ENCODE measurements at places on chromosomes 5 and 9. TPM values are rescaled to one million over a fixed set of nuclear protein-coding genes. Genes with fewer than 3 reads are reported as not detected.
A peak's percentile ranks its signal among the peaks of the same experiment; 100 is the strongest.

DNA sequence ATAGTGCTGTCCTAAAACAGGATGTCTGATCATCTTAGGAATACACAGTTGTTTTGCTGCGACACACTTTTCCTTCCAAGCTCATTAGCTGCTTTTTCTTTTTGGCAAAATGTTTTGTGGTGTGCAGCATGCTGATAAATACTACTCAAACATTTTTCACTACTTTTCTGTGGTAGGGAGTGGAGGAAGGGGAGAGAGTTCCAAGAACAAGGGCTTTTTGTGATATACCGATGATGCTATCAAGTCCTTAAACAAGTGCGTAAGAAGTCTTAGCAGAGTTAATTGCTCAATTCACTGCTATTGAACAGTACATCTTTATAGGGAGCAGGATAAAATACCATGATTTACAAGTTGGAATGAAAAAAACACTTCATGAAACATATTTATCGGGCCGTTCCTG is 23.6 kb upstream of the TEK start:
- DNase-seq: no peak

- DNase-seq: no peak
Observed at GRCh38 chr5:94707359-94707758, 88.9 kb downstream of the SLF1 start.

- DNase-seq: no peak
Observed at GRCh38 chr9:88429595-88430430, 41.6 kb downstream of the SPIN1 start.

- DNase-seq: peak; percentile 57
Observed at GRCh38 chr9:89375191-89375760, 57.0 kb downstream of the SECISBP2 start.

DNA sequence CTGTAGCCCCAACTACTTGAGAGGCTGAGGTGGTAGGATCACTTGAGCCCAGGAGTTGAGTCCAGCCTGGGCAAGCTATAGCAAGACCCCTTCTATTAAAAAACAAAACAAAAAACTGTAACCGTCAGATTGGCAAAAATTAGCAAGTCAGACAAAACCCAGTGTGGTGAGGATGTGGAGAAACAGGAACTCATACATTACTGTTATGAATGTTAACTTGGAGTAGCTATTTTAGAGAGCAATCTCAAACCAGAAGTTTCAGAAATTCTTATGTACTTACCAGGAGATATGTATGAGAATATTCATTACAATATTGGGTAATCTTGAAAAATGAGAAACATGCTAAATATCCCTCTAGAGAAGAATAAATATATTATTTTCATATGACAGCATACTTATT is 120.3 kb downstream of the INVS start:
- no peak for DNase-seq

- no peak for DNase-seq
Observed at GRCh38 chr5:92560698-92561401, 1020.2 kb downstream of the NR2F1-AS1 start.

Gene ANKRD34B
- total RNA-seq: not detected

DNA sequence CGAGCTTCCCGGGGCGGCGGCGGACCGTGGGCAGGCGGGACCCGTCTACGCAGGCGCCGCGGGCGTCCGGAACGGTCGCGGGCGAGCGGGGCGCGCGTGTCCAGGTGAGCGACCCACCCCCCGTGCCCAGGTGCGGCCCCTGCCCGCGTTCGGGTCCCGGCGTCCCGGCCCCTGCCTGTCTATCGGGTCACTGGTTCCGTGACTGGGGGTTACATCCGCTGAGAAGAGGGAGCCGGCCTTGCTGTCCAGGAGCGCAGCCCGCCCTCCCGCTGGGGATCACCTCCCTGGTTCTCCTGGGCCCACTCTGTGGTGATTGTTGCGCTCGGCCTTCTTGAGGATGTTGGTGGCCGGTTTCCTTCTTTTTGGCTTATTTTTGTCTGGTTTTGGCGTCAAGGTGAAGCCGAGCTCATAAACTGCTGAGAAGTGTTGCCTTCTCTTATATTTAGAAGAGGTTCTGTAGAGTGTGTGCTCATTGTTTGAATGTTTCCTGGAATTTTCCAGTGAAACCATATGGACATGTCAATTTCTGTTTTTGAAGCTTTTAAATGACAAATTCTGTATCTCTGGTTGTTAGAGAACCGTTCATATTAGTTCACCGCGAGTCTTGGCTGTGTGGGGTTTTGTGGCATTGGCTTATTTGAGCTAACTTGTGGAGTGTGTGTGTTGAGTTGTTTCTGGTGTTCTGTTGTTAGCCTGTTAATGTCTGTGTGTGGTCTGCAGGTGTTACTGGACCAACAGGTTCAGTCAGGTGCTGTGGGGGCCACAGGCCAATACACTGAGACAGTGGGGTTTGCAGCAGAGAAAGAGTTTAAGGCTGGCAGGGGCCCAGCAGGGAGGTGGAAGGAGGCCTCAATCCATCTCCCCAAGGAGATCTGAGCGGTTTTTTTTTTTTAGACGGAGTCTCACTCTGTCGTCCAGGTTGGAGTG is 621 bp downstream of the CEP72 start:
- DNase-seq: peak; percentile 56

DNA sequence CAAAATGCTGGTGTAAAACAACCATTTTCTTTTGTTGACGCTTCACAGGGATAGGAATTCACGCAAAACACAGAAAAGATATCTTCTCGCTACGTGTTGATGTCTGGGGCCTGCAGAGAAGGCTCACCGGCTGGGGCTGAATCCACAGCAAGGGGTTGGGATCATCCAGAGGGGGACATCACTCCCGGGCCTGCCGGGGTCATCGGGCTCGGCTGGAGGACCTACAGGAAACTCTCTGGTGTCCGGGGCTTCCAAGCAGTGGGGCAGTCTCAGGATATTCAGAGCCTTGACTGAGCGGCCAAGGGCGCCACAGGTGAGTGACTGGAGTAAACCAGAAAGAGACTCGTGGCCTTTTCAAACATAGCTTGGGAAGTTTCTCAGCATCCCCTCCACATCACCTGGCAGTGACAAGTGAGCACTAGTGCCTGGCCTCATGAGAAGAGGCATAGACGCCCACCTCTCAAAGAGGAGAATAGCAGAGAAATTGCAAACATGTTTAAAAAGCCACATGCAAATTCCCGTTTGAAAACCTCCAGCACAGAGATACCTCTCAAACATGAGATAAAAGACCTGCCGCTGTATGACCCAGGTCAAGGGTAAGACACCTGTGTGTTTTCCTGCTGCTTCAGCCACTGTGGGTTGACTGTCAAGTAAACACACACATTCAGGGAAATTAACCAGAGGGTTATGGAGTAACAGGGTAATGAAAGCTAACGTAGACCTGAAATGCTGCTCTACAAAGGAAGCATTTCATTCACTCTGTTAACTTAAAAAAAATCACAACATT is 50.8 kb upstream of the SIMC1 start:
- no peak for DNase-seq

GRCh38 chr9:118522093-118523028 is 818.2 kb downstream of the TLR4 start:
- no peak for DNase-seq

Gene LYSMD3
- total RNA-seq: 23.7 TPM

Gene SPATA6L
- total RNA-seq: 1.2 TPM

GRCh38 chr5:158805195-158805594 is 294.5 kb downstream of the EBF1 start:
- DNase-seq: no peak

Gene OLFML2A
- 0.76 TPM for total RNA-seq

DNA sequence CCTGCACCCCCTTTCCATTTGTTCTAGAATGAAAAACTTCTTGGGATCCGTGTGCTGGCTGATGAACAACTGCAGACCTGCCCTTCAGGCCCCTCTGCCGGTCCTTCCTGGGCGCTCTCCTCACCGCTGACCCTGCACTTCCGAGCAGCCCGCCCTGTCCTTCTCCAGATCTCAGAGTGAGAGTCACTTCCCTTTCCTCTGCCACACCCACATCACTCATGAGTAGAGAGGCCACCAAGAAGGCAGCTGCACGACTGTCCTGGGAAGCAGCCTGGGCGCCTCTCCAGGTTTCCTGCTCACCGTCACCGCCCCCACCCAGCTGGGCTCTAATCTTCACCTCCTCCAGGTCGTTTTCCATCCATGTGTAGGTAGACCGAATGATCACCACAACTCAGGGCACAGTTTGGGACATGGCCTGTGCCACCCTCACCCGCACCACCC is 35.0 kb upstream of the NSMF start:
- DNase-seq: no peak

Gene APBA1
- 0.34 TPM for total RNA-seq

Gene SOHLH1
- total RNA-seq: not detected

GRCh38 chr9:35537913-35538312 is 48.0 kb downstream of the RUSC2 start:
- no peak for DNase-seq

Gene SAXO1
- total RNA-seq: not detected

GRCh38 chr5:156147261-156147943 is 179.6 kb upstream of the SGCD start:
- no peak for DNase-seq

- DNase-seq: no peak
Observed at GRCh38 chr5:180119903-180120236, 48.3 kb upstream of the RNF130 start.

DNA sequence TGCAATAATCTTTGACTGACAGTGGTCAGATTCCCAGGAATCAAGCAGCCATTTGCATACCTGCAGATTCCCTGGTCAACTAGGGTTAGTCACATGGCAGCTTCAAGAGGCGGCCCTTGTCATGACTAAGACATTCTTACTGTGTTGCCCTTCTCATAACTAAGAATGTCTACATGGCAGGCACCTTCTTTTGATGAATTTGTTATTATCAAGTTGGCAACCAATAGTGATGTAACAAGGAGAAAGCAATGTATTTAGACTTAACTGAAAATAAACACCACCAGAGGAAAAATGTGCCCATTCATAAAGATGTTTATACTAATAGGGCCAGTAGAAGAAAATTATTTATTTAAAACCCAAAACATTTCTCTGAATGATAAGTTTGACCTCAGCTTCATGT is 215.6 kb downstream of the TLE1 start:
- no peak for DNase-seq

DNA sequence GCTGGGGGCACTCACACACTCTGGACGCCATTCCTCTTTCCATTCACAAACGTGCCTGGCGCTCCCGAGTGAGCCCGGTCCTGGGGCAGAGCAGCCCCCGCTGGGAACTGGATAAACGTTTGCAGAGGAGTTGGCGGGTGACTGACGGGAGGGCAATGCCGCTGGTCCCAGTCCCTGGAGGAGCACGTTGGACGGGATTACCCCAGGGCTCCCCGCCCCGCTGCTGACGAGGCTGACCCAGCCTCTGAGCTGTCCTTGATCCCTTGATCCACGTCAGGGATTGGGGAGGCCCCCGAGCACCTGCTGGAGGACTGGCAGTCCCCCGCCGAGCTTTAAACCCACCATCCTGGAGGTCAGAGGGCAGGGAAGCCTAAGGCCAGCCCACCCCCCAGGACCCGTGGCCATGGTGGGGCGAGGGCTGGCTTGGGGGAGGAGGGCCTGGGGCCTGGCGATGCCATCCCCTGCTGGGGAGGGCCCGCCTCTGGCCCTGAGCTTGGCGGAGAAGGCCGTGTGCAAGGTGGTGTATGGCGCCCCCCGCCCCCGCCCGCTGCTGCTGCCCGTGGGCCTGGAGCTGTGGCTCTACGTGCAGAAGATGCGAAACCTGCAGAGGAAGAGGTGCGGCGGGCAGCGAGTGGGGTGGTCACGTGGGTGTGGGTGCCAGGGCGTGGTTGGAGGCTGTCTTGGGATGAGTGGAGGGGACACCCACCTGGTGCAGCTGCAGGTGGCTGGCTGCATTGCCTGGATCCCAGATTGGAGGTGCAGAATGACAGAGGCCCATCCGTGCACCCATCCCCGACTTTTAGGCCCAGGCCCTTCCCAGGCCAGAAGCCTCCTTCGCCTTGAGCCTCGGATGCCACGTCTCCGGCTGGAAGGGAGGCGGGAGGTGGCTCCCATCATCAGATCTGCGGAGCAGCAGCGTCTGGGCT is 4.5 kb downstream of the GPSM1 start:
- no peak for DNase-seq

DNA sequence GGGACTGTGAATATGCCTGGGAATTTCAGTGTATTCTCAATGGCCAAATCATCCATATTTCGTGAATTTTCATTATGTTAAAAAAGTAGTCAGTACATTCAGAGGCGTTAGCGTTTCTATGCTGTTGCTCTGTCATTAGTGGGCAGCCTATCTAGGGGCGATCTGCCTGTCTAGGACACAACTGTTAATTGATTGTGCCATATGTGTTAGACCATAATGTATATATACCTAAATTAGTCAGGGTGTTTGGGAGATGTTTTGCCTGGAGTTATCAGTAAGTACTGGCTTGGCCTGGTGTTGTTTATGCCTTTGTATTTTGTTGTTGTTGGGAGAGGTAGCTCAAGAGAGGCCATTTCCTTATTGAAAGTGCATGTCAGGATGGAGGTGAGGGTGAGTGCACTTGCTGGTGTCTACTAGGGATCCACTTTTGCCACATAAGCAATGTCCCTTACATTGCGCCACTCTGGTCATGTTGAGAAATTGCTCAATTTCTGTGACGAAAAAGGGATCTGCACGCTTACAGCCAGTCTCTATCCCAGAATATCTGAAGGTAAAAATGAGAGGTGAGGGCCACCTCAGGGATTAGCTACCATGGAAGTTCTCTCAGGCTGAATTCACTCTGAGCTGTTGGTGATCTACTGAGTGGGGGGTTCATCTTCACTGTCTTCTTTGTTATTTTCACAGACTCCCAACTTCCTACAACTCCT is 123.3 kb downstream of the ST8SIA4 start:
- no peak for DNase-seq

GRCh38 chr9:976943-977837 is 735 bp downstream of the DMRT3 start:
- DNase-seq: peak; percentile 39

Gene DBH
- total RNA-seq: not detected

Gene PCDHGB7
- 1.9 TPM for total RNA-seq

DNA sequence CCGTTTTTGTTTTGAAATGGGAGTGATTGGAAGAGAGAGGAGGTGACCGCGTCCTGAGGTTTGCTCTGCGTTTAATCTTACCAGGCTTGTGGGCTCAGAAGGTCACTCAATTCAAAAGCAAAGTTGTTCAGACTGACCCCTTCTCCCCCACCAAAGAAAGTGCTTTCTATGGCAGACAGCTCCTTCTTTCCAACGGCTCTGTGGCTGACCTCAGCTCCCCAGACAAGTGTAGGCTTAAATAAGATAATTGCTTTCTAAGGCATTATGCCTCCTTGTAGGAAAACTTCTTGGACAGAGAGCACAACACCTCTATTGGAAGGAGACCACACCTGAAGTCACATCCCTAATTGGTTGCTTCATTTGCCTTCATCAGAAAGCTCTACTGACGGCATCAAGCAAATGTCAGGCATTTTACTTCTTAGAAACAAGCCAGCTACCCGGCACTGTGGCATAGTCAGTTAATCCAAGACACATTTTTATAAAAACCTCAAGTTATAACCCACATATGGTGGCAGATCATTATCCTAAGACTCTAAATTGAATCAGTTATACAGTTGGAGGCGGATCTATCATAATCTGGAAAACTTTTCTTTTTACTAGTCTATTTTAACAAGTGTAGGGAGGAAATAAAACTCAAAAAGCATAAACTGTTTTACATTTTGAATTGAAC is 94.9 kb downstream of the TMEM174 start:
- DNase-seq: no peak

Gene TPM2
- 6.0 TPM for total RNA-seq

All from B cell (primary cell).